ENCODE measurements at places on chromosomes 12 and 14. TPM values are rescaled to one million over a fixed set of nuclear protein-coding genes. Genes with fewer than 3 reads are reported as not detected.

KLRF1 gene
- under 0.01 TPM for total RNA-seq

OVCH1 gene
- total RNA-seq = 0.98 TPM

ARHGAP9 gene
- total RNA-seq = under 0.01 TPM

MGP gene
- total RNA-seq = 0.73 TPM

TTC8 gene
- 20.5 TPM for total RNA-seq

KLRG1 gene
- 1.1 TPM for total RNA-seq

CIROP gene
- not detected for total RNA-seq

LRTM2 gene
- total RNA-seq = not detected

KCNMB4 gene
- total RNA-seq = 0.37 TPM

SOAT2 gene
- total RNA-seq = under 0.01 TPM

CLECL1 gene
- total RNA-seq = not detected
